ENCODE measurements at places on chromosomes 3 and 15. TPM values are rescaled to one million over a fixed set of nuclear protein-coding genes. Genes with fewer than 3 reads are reported as not detected.

Gene MYEF2
- total RNA-seq, result 0.94 TPM

Gene MOBP
- total RNA-seq, result not detected

Gene SEMA5B
- under 0.01 TPM for total RNA-seq

Gene GLDN
- total RNA-seq, result 16.6 TPM

Gene FBN1
- total RNA-seq, result 1,470 TPM
